WTC11 (cell line): ENCODE measurements at places on chromosomes 1 and 21. TPM values are rescaled to one million over a fixed set of nuclear protein-coding genes. Genes with fewer than 3 reads are reported as not detected.

Gene CCDC190
- not detected in 3 replicates for total RNA-seq

Gene PCNT
- total RNA-seq, result 40.6 to 46.4 TPM (median 41.0 TPM) in 3 replicates

Gene PAQR7
- total RNA-seq, result 6.7 to 9.1 TPM (median 8.4 TPM) in 3 replicates

Gene TNFRSF18
- total RNA-seq, result 0.83 to 1.2 TPM (median 1.1 TPM) in 3 replicates

Gene LRRC71
- 0.18 to 0.30 TPM (median 0.22 TPM) in 3 replicates for total RNA-seq

Gene MFN2
- 56.8 to 63.0 TPM (median 59.8 TPM) in 3 replicates for total RNA-seq

Gene C8A
- 0.07 to 0.13 TPM in 2 of 3 replicates, not detected in the other for total RNA-seq

Gene OR10Z1
- total RNA-seq, result not detected in 3 replicates

Gene KCNE2
- total RNA-seq, result 0.23 to 0.62 TPM (median 0.44 TPM) in 3 replicates

Gene GPX7
- total RNA-seq, result 9.9 to 13.9 TPM (median 13.1 TPM) in 3 replicates

Gene RABGGTB
- 102 to 139 TPM (median 112 TPM) in 3 replicates for total RNA-seq

Gene OR10J1
- not detected in 3 replicates for total RNA-seq

Gene FHAD1
- total RNA-seq, result 2.6 to 3.0 TPM (median 2.9 TPM) in 3 replicates

Gene MAST2
- total RNA-seq, result 27.8 to 37.2 TPM (median 30.7 TPM) in 3 replicates

Gene ICOSLG
- total RNA-seq, result 5.8 to 9.0 TPM (median 5.9 TPM) in 3 replicates

Gene OR6N1
- total RNA-seq, result not detected in 3 replicates
